Stimulated activated CD8-positive, alpha-beta memory T cell treated with anti-CD3 and anti-CD28 coated beads, Interleukin-15, amount 100 ng/mL, for 24 hours (primary cell): ENCODE measurements at places on chromosomes 2 and 18.

- DNase-seq, result no peak
Observed at GRCh38 chr2:241559323-241560161, 997 bp downstream of the BOK start.

DNA sequence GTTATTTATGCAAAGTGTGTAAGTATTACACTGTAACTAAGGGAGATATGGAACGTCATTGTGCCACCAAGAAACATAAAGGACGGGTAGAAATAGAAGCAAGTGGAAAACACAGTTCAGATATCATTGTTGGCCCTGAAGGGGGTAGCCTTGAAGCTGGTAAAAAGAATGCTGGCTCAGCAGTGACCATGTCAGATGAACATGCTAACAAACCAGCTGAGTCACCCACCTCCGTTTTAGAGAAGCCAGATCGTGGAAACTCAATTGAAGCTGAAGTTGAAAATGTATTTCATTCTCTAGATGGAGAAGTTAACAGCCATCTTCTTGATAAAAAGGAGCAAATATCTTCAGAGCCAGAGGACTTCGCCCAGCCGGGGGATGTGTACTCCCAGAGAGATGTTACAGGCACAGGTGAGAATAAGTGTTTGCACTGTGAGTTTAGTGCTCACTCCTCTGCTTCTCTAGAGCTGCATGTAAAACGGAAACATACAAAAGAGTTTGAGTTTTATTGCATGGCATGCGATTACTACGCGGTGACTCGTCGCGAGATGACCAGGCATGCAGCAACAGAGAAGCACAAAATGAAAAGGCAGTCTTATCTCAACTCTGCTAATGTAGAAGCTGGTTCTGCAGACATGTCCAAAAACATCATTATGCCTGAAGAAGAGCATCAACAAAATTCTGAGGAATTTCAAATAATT lies 36.1 kb downstream of the ZNF407 start:
- DNase-seq, result no peak

- no peak for DNase-seq
Observed at GRCh38 chr2:68789603-68790002, 55.0 kb downstream of the ARHGAP25 start.

GRCh38 chr2:763766-764525 lies 86.7 kb upstream of the TMEM18 start:
- DNase-seq, result no peak

- DNase-seq, result no peak
Observed at GRCh38 chr2:64296695-64297346, 152.6 kb upstream of the PELI1 start.

- no peak for DNase-seq
Observed at GRCh38 chr2:124145982-124146381, 120.9 kb downstream of the CNTNAP5 start.

DNA sequence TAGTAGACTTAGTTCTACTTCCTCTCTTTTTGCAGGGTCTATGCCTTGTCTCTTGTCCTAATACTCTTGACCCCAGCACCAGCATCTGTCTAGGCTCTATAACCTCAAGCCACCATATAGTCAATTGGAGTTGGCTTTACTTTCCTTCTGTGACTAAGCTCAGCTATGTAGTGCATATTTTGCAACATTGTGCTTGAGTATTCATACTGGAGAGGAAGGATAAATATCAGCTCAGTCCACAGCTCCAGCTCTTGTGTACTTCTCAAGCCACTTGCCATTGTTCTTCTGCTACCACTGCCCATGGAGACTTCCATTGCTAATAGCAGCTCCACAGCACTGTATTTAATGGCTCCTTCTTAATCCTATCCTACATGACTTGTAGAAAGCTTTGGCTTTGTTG lies 35.5 kb upstream of the CD28 start:
- no peak for DNase-seq

DNA sequence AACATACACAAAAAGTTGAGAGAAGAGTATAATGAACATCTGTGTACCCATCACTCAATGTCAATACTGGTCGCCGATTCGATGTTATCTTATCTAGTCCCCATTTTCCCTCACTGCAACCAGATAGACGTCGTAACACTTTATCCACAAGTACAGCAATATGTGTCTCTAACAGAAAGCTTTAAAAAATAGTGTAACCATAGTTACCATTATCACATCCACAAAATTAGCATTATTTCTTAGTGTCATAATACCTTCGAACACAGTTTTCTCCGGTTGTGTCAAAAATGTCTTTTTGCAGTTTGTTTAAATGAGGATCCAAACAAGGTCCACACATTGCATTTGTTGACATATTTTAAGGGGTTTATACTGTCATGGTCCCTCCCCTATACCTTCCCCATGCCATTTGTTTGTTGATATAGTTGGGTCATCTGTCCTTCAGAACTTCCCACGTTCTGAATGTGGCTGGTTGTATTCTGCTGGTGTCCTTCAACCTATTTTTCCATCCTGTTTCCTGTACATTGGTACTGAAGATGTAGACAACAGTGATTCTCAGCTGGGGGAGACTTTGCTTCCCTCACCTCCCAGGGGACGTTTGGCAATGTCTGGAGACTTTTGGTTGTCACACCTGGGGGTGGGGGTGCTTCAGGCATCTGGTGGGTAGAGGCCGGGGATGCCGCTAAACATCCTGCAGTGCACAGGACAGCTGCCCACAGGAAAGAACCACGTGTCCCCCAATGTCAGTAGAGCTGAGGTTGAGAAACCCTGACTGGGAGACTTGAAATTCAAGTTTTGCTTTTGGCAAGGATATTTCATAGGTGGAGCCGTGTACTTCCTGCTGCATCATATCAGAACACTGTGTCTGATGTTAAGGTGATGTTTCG lies 72.7 kb upstream of the SPRED2 start:
- DNase-seq, result no peak

GRCh38 chr2:36445185-36445866 lies 89.7 kb downstream of the CRIM1 start:
- DNase-seq, result no peak

DNA sequence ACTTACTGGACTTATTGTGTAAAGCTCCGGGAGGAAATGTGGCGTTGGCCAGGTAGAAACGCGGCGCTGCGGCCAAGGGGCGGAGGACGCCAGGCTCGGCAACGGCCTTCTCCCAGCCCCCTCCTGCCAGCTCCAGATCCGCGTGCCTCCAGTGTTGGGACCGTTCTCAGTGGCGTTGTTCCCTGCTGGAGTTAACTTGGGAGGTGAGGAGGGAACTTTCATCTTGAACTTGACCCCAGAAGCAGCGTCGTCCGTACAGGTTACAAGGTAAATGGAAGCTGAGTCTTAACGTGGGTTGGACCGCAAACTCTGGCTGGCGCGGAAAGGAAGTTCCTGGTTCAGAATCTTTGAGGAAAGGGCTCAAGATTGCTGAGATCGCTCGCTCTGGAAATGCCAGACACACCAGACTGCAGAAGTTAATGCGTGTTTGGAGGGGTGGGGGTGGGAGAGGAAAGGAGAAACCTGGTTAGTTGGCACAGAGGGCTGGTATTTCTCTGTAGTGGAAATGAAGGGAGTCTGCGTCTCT lies 1.3 kb downstream of the TANC1 start:
- DNase-seq, result no peak

DNA sequence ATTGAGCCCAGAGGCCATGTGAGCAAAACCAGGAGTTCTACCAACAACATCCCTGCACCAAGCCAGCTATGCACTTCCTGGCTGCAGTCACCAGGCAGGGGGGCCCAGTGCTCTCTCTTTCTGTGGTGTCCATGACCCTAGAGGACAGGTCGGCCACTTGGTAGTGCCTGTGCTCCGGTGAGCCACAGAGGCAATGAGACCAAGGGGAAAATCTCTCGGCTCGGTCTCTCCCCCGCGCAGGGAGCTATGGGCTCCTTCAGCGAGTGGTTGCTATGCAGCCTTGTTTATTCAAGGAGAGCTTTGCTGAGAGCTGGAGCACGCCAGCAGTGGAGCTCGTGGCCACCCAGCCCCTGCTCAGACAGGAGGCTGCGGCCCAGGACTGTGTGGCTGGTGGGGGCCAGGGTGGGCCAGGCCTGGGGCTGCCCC lies at the start of gene TOGARAM2:
TOGARAM2 (plus strand) TSS at position 283 of the 426 bp plus-strand sequence. CDS start 13,537 bp downstream, outside the sequence.
- no peak for DNase-seq

DNA sequence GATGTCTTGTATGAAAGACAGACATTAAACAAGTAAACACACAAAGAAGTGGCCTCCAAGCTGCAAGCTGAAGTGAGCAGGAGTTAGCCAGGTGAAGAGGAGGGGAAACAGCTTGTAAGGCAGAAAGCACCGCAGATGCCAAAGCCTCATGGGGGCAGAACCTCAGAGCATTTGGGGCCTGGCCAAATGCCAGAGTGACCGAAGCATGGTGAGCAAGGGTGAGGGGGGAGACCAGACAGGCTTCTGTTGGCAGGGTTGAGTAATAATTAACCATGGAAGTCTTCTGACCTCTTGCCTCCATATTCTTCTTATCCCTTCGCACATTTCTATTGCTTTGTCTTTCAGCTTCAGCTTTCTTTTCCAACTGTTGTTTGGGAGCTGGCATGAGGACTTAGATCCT lies 5.6 kb downstream of the QPCT start:
- DNase-seq, result no peak

DNA sequence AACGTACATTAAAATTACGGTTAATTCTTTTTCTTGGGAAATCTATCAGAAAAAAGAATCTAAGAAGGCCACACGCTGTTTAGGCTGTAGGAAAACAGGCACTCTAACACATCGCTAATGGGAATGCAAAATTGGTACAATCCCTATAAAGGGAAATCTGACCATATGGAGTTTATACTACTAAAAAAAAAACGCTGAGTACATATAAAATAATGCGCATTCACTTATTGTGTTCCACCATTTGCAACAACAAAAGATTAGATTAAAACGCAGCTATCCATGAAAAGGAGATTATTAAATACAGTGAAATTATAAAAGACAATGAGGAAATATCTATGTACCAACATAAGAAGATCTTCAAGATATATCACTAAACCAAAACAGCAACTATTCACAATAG lies 62.8 kb downstream of the SMC6 start:
- DNase-seq, result no peak

GRCh38 chr2:20745924-20746555 lies 76.9 kb downstream of the LDAH start:
- no peak for DNase-seq

DNA sequence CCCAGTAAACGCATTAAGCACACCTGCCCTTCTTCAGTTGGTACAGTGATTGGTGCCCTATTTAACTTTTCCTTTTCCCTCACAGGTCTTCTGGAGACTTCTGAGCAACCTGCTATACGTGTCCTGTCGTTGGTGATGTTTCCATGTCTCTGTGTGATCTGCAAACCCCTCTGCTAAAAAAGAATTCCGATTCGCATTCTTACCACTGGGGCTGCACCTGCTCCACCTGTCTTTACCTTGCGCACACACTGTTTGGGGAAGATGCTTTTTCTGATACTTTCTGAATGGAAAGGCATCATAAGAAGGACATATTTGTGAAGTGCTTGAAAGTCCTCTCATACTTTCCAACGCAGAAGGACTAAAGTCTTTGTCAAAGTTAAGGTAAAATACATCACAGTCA lies 323.9 kb upstream of the SOX11 start:
- DNase-seq, result no peak

DNA sequence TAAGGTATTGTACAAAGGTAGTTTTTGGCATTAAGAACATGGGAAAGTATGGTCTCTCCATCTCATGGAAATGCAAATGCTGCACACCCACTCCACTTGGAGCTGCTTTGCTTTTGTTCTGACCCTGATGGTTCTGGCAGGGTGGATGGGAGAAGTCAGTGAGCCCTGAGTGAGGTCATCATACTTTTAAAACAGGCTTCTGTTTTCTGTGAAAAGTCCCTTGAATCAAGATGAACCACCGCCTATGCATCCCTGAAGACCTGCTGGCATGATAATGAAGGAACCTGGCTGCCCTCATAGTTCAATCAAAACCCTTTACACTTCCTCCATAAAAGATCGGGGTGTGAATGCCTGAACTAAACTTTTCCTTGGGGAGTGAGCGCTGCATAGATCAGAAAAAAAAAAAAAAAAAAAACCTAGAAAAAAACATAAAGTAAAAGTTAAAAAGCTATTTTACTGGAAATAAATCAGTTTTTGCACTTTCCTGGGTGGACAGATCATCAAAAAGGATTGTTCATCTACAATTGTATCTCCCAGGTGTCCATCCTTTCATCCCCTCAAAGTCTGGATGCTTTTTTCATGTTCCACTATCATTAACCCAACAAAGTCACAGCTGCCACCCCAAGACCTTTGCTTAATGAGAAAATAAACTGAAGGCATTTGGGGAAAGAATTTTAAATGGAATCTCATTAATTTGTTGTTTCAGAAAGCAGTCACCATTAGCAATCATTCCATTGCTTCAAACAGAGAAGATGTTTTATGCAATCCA lies 728.1 kb upstream of the DDX18 start:
- DNase-seq, result no peak

DNA sequence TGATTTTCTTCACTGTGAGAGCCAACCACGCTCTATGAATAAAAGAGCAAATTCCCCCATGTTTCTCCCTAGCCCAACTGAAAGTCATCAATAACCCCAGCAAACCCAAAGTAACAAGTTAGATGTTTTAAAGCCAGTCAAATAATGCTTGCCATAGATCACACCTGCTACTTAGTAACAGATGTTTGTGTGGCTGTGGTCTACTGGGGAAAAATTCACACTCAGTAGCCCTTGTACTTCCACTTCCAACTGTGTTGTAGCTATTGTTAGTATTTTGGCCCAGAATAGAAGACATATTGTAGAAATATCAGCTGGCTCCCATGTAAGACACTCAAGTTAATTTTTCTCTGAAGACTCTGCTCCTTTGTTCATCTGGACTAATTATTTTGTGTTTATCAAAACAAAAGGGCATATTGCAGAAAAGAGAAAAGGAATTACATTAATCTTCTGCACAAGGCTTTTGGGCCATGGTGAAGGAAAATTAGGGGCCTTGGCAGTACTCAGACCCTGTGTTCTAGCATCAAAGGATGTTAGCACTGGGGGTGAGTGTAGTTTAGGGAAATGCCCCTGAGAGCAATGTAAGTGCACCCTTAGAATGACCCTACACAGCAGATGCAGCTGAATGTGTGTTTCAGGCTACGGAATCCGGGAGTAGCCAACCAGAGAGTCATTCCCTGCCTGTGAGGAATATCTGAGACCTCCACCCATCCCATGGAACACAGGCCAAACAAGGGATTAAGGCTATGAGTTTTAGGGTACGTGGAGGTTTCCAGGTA lies 521.9 kb downstream of the EPHA4 start:
- DNase-seq, result no peak

DNA sequence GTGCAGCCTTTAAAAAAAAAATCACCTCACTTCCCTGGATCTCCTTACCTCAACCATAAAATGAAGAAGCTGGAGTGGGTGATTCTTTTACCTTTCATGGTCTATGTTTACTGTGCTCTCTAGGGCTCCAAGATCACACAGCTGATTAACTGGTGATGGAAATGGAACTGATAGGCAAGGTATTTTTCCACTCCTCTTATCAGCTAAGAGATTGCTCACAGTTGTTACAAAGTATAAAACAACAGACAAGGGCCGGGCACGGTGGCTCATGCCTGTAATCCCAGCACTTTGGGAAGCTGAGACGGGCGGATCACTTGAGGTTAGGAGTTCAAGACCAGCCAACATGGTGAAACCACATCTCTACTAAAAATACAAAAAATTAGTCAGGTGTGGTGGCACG lies 14.5 kb downstream of the RPS27A start:
- no peak for DNase-seq
